A549 treated with CORT108297 at 1 μM for 4 hours (cell line): ENCODE measurements at places on chromosomes 4 and X. TPM values are rescaled to one million over a fixed set of nuclear protein-coding genes. Genes with fewer than 3 reads are reported as not detected.

The SASH3 gene
- not detected in 5 replicates for total RNA-seq

The SH3TC1 gene
- 8.7 to 12.9 TPM (median 11.6 TPM) in 5 replicates for total RNA-seq

The ADH1A gene
- total RNA-seq = not detected in 5 replicates

The SPANXC gene
- 0.44 to 1.4 TPM (median 0.92 TPM) in 5 replicates for total RNA-seq
